Effector memory CD8-positive, alpha-beta T cell (primary cell): ENCODE measurements at places on chromosomes 2 and 18.

- no peak for DNase-seq
Measured at GRCh38 chr2:169653636-169654035, 40.6 kb downstream of the CFAP210 start.

DNA sequence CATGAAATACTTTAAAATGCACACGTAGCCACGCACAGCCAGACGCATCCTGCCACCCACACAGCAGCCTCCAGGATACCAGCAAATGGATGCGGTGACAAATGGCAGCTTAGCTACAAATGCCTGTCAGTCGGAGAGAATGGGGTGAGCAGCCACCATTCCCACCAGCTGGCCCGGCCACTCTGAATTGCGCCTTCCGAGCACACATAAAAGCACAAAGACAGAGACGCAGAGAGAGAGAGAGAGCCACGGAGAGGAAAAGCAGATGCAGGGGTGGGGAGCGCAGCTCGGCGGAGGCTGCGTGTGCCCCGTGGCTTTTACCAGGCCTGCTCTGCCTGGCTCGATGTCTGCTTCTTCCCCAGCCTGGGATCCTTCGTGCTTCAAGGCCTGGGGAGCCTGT is 4.1 kb downstream of the INHBB start:
- DNase-seq: no peak

GRCh38 chr2:40803900-40804299 is 352.0 kb upstream of the SLC8A1 start:
- DNase-seq: no peak

DNA sequence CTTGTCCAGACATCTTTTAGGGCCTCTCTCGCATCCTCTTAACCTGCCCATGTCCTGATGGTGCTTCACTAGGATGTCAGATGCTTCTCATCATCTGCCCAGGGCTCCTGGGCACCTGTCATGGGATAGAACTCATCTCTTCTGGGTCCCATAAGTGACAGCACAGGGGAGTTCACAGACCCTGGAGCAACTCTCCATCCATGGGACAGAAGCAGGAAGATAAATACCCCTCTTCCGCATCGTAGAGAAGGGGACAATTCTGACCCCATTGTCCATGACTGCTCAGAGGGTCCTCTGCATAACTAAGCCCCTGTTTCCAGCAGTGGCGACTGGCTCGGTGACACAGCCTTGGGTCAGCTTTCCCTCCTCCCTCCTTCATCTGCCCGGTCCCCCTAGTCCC is 82.3 kb downstream of the TWIST2 start:
- no peak for DNase-seq

DNA sequence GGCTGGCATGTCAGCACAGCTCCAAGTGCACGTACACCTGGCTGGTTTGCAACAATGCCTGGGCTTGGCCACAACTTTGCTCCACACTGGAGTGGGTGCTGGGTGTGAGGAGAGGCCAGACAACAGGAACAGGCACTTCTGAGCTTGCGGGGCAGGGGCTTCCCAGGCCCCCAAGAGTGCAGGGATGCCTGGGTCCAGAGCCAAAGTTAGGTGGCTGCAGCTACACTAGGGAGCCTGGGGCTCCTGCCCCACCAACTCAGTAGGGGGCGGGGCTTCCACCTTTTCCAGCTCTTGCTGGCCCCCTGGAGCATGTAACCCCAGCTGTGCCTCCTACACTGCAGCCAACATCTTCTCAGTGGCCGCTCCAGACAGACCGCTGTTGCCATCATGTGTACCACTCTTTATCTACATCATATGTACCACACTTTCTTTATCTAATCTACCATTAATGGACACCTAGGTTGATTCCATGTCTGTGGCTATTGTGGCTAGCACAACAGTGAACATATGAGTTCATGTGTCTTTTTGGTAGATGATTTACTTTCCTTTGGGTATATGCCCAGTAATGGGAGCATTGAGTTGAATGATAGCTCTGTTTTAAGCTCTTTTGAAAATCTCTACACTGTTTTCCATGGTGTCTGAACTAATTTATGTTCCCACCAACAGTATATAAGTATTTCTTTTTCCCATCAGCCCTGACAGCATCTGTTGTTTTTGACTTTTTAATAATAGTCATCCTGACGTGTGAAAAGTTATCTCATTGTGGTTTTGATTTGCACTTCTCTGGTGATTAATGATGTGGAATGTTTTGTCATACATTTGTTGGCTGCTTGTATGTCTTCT is 87.9 kb downstream of the ZNF804A start:
- no peak for DNase-seq
